Naive thymus-derived CD4-positive, alpha-beta T cell (primary cell): ENCODE measurements at places on chromosomes 7 and 10.

GRCh38 chr10:128871671-128872231 is 595.3 kb upstream of the MGMT start:
- no peak for DNase-seq

DNA sequence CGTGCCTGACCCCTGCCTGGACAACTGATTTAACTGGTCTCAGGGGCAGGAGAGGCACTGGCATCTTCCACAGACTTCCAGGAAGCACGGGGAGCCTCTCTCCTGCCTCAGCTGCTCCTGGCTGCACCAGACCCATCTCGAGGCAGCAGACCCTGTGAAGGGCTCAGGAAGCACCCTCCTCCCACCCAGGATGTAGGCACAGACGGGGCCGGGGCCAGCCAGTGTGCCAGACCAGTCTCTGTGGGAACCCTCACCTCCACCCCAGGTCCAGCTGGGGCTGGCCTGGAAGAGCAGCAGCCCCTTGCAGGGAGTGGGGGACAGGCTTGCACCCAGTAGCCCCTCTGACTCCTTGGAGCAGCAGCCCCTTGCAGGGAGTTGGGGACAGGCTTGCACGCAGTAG is 56.3 kb downstream of the RASGEF1A start:
- no peak for DNase-seq

DNA sequence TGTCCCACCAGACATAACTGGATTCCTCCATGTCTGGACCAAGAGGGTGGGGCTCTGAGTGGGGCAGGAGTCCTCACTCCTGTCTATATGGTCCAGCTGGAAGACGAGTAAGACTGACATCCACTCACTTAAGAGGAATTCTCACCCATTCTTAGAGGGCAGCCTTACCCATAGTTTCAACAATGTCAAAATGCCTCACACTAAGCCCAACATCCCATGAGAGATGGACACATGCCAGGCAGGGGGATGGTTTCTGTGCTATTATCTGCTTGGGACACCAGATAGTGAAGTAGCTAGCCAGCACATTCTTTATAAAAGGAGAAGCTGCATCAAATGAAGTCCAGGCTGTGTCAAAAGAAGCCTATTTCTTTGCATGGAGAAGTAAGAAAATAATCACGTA is 4.7 kb upstream of the LANCL2 start:
- no peak for DNase-seq

DNA sequence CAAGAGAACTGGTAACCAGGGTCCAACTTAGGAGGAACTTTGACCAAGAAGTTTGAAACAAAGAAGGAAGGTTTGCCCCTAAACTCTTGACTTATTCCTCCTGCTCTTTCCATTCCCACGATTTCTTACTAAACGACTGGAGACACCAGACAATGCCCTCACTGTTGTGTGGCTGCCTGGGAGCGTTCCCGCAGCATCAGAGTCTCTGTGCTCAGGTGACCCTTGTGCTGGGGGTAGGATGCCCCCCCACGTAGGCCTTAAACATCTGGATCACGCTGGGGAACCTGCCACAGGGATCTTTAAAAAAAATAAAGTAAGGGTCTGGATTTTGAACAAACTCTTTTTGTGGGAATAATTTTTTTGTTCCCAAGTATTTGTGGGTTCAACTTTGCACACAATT is 30.1 kb upstream of the CTBP2 start:
- no peak for DNase-seq

GRCh38 chr10:113099431-113100183 is 149.6 kb downstream of the TCF7L2 start:
- no peak for DNase-seq

DNA sequence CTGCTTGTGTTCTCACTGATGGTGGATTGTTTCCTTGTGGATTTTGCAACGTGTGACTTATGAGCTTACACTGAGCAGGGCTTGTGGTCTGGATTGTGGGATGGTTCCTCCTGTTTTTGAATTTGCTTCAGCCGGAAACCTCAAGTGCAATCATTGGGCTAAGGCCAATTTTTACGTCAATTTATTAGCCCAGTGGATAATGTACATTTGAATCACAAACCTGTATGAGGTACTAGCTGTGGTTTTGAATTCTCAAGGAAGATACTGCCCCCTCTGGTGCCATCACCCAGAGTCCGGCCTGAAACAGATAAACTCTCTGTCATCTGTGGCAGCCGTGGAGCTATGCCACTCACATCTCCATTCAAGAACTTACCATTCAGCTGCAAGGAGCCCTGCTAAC is 7.3 kb upstream of the ZNF777 start:
- no peak for DNase-seq

- no peak for DNase-seq
Observed at GRCh38 chr7:90738249-90738648, 142.1 kb downstream of the CDK14 start.

DNA sequence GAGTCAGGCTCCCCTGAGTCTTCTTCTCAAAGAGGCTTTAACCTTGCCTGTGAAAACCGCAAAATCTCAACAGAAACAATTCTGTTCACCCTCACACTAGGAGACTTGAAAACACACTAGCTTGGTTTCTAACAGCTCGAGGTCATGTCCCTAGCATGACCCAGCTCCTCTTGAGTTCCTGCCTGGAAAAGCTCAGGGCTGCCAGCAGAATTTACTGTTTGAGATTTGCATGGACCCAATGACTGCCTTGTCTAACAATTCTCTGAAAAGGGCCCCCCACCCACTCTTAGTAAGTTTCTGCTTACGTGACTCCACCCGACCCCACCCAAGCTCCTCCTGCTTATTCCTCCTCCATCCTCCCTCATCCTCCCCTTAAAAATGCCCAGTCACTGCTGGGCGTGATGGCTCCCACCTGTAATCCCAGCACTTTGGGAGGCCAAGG is 85.1 kb upstream of the KMT2C start:
- DNase-seq = no peak

DNA sequence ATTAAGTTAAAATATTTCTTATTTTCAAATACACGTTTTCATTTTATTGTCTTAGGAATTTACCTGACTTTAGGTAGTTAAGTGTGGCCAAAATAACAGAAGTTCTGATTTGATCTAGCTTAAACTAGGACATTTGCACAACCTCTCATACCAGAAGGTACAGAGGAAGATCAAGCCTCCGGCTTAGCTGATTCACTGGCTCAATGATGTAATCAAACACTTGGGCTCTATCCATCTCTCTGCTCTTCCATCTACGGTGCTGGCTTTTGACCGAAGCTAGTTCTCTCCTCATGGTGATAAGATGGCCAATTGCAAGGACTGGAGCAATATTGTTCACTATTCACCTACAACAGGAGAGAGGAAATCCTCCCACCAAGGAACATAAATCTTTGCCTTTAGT is 12.2 kb upstream of the HYCC1 start:
- DNase-seq = no peak

DNA sequence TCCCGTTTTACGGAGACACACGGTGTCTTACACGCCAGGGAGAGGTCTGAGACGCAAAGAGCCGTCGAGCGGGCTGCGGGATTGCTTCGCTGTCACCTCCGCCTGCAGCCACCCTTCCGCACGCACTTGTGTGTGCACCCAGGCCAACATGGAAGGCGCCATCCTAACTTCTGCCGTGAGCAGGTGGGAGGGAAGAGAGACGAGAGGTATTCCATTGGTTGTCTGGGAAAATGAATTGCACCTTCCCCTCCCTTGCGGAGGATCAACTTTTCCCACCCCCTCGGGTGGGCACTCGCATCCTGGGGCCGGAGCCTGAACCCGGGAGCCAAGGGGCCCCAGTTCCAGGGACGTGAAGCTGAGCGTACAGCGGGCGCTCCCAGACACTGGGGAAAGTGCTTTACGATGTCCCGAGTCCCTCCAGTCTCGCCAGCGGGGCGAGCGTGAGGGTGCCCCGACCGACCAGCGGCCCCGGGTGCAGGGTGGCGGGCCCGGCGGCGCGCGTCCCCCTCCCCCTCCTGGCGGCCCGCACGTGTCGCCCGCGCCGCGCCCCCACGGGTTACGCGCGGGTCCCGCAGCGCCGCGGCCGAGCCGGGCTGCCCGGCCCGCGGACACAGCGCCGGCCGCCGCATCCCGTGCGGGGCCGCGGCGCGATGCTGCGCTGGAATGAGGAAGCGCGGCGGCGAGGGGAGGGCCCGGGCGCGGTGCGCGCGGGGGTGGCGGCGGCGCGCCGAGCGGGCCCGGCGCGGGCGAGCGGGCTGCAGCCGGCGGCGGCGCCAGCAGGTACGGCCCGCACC is 984 bp upstream of the IKZF1 start:
- DNase-seq = peak; percentile 58

GRCh38 chr10:37700886-37701780 is 156.3 kb downstream of the ZNF248 start:
- DNase-seq = no peak

DNA sequence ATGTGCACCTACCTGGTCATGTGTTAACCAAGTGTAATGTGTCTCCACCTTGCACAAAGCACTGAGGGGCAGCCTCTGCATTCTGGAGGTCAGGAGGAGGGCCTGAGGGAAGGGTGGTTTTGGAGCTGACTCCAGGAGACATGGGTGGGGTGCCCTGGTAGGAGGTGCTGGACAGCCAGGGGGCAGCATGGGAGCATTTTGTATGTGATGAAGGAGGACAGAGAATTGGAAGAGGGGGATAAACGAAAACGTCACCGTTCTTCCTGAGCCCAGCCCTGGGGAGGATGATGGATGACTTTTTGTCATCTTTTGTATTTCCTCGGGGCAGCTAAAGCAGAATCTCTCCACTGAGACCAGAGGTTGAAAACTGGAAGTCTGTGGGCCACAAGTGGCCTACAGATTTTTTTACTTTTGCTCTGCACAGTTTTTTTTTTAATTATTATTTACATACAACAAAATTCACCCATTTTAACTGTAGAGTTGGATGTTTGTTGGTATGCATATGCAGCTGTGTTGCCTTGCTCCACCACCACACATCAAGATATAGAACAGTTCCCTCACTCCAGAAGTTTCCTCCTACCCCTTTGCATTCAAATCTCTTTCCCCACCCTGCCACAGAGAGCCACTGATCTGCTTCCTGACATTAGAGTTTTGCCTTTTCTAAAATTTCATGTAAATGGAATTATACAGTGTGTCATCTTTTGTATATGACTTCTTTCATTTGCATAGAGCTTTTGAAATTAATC is 242.5 kb downstream of the VTI1A start:
- DNase-seq = no peak

DNA sequence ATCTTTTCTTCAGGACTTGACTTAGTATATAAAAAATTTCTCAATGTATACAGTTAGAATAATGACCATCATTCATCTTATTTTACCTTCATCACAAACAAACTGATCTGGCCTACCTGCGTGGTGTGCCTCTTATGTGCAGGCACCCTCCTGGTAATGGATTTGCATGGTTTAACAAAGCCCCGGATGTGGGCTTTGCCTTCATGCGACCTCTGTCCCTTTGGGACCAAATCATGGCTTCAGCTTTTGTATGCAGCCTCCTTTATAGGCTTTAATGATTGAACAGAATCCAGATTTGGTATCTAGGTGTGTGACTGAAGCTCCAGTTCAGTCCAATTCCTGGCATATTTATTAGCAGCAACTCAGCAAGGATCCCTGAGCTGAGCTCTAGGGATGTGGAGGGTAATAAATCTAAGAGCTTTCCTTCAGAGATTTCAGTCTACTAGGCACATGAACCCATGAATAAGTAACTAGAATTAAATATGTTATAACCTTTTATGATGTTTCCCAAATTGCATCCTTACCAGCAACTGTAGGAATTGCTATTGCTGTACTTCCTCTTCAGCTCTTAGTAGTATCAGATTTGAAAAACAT is 256.9 kb downstream of the ABCA13 start:
- no peak for DNase-seq

DNA sequence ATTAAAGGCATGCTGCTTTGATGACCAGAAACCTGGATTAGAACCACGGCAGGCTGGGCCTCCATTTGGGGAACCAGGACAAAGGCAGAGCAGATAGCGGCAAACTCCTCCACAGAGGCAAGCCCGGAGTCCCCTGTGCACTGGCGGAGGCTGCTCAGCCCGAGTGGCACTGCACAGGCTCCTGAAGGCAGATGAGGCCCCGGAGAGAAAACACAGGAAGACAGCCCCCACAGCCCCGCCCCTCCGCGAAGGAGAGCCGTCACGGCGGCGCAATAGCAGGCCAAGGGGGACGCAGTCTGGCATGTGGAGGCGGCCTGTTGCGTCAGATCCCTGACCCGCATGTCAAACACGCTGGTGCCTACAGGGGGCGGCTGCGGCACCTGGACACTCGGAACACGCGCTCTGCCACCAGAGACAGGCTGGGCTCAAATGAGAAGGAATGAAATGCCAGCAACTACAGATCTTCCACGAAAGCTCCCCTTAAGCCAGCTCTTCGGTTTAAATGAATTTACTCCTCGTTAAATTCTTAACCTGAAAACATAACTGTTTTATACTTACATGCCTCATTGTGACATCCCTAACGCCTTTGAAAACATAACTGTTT is 128.5 kb downstream of the MAD1L1 start:
- peak; percentile 66 for DNase-seq

GRCh38 chr10:82660986-82661385 is 786.0 kb downstream of the NRG3 start:
- no peak for DNase-seq

DNA sequence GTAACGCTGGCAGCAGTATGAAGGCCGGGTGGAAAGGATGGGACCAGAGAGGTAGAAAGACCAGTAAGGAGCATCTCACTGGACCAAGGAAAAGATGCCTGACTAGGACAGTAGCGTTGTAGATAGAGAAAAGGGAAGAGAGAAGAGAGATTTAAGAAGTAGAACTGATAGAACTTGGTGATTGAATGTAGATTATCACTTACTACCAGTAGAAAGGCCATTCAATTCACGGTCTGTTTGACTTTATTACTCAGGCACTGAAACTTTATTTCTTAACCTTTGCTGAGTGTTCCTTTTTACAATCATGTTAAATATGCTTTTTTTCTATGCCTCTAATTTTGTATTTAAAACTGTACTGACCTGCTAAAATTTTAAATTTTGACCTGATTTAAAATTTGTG is 12.2 kb downstream of the MCU start:
- no peak for DNase-seq
